ENCODE measurements at places on chromosomes 5 and 9. TPM values are rescaled to one million over a fixed set of nuclear protein-coding genes. Genes with fewer than 3 reads are reported as not detected.

SLC46A2 gene
- total RNA-seq, result not detected

SLC1A3 gene
- total RNA-seq, result 0.50 TPM

DNA sequence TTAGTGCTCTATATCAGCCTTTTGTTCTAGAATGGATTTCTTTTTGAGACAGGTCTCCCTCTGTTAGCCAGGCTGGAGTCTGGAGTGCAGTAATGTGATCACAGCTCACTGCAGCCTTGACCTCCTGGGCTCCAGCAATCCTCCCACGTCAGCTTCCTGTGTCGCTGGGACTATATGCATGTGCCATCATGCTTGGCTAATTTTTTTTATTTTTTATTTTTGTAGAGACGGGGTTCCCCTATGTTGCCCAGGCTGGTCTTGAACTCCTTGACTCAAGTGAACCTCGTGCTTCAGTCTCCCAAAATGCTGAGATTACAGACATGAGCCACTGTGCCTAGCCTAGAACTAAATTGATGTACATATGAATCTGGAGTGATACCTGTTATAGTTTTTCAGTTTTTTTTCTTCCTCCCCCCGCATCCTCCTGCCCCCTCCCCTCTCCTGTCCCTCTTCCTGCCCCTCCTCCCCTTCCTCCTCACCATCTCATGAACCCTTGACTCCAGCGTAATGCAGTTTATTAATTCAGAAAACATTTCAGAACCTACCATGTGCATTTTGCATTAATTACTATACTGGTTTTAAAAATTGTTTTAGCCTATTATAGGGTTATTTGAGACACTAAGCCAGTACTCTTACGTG lies 37.4 kb upstream of the TNFAIP8 start:
- DNase-seq, result no peak
- no peaks in the 10 kb centered on the region for H3K4me1 ChIP-seq
- no peak overlapping the region for H3K27ac ChIP-seq

- H3K27ac ChIP-seq, result no peak overlapping the region
- H3K4me1 ChIP-seq, result no peaks in the 10 kb centered on the region
- DNase-seq, result no peak
Observed at GRCh38 chr9:131824953-131825495, 85.1 kb upstream of the RAPGEF1 start.
